CD4-positive, alpha-beta T cell treated with Interleukin-1 beta for 1 hour (primary cell): ENCODE measurements at places on chromosomes 6 and 20.

DNA sequence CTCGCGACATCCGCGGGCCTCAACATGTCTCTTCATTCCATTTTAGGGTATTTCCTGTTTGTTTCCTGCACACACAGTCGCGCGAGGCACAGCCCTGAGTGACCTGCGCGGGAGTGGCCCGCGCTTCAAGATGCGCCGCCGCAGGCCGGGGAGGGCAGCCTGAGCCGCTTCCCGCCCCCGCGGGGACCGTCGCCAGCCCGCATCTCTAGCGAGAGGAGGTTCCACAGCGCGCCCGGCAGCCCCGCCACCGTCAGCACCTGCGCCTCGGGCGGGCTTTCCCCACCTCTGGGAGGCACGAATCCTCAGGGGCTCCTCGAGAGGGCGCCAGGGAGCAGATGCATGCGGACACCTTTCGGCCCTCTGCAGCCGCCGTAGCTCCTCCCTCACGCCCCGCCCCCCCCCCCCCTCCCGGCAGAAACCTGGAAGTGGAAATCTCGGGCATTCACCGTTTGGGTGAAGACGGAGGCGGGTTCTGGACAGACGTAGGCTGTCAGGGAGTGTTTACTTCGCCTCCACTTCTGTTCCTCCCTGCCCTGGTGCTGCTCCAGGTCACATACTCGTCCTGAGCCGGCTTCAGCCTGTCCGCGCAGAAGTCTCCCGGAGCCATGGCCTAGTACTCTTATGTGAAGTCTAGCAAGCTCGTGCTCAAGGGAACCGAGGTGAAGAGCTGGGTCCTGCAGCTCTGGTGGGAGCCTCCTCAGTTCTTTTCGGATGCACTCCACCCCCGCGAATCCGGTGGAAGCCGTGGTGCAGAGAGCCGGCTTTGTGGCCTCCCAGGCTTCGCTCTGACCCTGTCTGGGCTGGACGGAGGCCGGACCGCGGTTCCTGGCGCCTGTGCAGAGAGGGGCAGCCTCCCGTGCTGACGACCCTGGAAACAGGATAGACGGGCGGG, 880.5 kb upstream of the DEFB115 start:
- peak; percentile 91 for DNase-seq

DNA sequence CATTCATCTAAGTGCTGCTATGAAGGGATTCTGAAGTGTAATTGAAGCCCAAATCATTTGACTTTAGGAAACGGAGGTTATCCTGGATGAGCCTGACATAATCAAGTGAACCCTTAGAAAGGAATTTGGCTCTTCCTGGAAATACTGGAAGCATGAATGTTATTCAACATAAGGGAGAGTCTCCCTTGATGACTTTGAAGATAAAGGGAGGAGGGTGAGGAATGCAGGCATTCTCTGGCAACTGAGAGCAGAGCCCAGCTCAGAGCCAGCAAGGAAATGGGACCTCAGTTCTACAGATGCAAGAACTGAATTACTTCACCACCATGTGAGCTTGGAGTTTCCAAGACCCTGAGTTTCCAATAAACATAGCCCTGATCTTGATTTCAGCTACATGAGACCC, 168.2 kb downstream of the DLL1 start:
- DNase-seq: no peak

DNA sequence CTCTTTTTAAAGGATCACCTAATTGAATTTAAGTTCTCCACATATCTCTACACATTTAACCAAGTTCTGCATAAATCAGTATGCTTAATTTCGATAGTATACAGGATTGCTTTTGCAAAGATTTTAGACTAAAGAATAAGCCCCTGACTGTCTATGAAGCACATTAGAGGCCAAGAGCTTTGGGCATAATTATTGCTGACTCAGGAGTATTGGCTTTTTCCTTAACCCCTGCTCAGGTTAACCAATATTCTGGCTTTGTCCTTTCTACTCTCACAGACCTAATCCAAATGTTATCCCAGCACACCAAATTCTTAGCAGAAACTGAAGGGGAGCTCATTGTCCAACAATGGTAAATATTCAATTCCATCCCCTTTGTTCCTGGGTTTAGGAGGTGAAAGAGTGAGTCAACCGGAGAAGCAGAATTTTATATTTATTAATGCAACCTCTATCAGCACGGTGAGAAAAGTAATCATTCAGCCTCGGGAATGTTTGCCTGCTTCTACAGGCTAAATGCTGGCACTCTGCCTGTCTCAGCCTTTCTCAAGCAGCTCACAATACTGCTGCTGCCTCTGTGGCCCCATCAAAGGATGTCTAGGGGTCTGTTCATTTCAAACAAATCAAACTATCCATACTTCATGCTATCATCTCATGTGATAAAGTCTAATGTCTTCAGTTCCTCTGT, 125.0 kb downstream of the SIM1 start:
- no peak for DNase-seq

DNA sequence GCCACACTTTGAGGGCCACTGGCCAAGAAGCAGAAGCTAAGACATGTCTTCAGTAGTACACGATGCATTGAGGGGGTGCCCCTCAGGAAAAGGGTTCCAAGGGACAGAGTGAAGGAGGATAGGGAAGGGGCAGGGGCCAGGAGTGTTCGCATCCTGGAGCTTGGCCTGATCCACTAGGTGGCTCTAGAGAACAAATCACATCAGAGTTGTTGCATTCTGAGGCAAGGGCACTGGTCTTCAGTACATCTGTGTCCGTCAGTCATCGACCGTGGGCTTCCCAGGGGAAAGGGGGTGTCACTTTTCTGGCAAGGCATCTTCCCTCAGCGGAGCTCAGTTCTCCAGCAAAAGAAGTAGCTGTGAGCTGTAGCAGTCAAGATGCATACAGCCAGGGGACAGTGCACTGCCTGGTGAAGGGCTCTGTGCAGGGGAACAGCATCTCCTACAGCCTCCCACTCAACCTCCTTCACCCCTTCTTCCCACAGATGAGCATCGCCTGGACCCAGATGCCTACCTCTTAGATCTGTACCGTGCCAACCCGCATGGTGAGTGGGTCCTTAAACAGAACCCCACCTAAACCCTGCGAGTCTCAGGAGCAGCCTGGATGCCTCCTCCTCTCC, 47.8 kb downstream of the ARHGAP40 start:
- peak; percentile 4 for DNase-seq

DNA sequence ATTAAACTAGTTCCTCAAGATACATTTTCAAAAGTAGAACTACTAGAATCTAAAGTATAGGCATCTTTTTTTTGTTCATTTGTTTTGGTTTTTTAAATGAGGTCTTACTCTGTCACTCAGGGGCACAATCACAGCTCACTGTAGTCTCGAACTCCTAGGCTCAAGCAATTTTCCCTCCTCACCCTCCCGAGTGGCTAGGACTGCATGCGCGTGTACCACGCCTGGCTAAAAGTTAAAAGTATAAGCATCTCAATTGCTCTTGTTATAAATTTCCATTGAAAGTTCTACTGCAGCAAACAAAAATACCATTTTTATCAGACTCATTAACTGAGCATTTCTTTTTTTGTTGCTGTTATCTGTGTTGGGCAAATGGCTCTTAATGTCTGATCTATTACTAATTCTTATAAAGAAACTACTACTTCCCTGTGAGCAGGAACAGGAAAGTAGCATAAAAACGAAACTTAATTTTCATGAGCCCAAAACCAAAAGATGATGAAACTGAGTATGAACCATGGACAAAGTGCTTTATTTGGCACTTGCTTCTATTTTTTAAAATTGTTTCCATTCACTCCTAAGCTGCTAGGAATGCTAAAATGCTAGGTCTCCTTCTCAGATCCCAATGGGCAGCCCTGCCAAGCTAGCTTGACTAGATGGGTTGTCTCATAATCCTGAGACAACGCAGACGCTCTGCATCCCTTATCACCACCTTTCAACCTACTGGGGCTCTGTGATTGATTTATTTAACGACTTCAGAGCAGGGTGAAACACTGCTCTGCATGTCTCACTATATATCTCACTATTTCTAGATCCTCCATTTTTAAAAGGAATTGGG, 36.9 kb downstream of the TRPC4AP start:
- no peak for DNase-seq

DNA sequence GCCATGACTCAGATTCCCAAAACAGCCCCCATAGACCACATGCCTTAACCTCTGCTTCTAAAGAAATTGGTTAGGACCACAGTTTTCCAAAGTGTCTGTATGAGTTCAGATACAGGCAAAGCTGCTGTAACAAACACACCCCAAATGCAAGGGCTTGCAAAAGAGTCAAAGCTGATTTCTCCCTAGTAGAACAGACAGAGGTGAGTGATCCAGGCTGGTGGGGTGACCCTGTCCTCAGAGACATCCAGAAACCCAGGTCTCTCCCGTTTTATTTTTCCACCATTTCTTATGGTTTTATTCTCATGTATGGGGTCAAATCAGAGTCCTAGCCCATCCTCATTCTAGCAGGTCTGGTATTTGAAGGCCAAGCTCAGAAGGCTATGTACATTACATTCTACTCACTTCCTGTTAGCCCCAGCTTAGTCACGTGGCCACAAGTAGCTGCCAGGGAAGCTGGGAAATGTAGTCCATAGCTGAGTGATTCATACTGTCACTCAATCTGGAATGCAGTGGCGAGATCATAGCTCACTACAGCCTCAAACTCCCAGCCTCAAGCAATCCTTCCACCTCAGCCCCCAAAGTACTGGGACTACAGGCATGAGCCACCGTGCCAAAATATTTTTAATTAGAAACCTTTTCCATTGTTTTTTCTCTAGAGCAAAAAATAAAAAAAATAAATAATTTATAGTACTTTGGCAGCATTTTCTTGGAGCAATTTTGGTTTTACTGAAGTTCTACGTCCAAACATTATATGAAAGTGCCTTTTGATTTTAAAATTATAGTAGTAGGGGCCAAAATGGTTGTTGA, 175.2 kb downstream of the ZMYND8 start:
- DNase-seq: peak; percentile 36

DNA sequence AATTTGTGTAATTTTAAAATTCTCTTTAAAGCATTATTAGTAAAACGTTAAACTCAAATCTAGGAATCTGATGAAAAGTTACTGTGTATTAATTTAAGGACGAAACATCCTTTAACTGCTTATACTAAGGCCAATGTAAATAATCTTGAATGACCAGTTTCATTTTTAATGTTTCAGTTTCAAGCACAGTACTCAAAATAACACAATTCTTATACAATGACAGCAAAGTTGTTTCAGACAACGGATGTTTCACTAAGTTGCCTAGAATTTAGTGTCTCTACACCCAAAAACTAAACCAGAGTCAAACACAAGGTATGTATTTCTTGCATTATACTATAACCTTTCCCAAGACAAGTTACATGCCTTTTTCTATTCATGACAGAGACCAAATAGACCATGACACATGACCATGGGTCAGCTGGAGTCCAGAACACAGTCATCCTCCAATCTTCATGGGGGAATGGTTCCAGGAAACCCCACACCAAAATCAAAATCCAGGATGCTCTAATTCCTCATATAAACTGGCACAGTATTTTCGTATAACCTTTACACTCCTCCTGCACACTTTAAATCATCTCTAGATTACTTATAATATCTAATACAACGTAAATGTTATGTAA, 7.7 kb downstream of the PHIP start:
- DNase-seq: no peak

- DNase-seq: no peak
Measured at GRCh38 chr6:132952031-132952867, 137.9 kb downstream of the RPS12 start.

DNA sequence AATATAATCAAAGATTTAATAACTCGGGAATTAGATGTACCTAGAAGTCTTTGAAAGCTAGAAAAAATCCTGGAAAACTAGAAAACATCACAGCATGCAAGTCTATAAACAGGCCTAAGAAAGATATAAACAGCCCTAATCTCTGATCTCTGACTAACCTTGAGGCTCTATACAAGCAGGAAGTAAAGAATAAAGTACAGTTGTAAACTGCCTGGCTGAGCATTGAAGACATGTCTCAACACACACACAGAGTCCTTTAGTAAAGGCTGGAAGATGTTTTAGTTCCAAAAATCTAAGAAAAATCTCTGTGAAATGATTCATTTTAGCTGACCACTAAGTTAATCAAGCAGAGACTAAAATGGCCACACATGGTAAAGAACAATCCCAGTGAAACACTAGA, 774.5 kb downstream of the EYS start:
- no peak for DNase-seq
